ENCODE measurements at places on chromosomes 12 and 14.

DNA sequence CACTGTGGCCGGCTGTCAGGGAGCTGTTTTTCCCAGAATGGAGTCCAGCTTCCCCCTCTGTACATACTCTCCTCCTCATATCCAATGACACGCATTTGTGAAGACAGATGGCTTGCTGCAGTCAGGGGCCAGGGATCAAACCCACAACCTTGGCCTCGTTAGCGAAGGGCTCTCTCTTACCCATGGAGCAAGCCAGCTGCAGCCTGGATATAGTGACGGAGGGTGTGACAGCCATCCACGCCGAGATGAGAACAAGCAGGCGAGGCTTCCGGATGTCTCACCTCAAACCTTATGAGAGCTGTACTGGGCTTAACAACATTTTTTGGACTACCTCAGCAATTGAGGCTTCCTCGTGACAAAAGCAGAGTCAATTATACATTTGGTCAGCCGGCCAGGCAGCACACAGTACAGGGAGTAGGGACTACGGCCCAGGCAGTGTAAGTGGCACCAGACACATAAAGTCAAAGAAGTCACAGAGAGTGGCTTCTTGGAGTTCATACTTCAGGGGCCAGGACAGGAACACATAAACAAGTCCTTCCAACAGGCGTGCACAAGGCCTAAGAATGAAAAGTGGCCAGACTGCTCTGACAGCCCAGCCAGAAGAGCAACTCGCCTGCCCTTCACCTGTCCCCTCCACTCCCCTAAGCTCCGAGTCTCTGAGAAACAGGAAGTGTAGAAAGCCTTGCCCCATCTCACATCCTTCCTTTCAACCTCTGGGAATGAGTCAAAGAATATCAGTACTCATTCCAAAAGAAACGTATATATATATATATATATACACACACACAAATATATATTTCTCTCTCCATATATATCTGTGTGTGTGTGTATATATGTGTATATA is 115.1 kb downstream of the TTC7B start:
- no peak for DNase-seq

GRCh38 chr12:107519906-107520859 is 165.4 kb upstream of the PWP1 start:
- no peak for DNase-seq

DNA sequence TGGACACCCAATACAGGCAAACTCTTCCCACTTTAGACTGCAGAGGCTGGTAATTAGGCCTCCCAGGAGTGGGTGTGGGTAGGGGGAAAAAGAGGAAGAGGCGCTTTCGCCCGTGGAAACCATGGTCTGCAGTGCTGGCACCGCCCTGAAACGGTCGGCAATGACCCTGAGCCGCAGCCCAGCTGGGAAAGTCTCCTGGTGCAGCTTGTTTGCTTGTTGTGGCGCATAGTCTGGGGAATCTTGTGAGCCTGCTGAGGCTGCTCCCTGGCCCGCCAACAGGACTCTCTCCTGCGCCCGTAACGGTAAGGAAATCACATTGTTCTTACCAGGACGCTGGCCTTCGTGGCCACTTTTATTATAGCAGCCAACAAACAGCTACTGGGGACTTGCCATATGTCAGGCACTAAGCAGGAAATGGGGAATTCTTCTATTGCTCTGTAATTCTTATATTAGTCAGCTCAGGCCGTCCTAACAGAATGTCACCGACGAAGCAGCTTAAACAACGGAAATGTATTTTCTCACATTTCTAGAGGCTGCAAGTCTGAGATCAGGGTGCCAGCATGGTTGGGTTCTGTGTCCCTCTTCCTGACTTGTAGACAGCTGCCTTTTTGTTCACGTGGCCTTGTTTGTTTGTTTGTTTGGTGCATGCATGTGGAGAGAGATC is 52.5 kb upstream of the RIN3 start:
- DNase-seq = peak; percentile 90

GRCh38 chr12:92036061-92036620 is 109.5 kb downstream of the BTG1 start:
- no peak for DNase-seq

- DNase-seq = no peak
These were observed 25.4 kb downstream of the CCDC62 start for GRCh38 chr12:122799641-122800243.

GRCh38 chr14:87990682-87991081 is 2.3 kb downstream of the GALC start:
- no peak for DNase-seq

DNA sequence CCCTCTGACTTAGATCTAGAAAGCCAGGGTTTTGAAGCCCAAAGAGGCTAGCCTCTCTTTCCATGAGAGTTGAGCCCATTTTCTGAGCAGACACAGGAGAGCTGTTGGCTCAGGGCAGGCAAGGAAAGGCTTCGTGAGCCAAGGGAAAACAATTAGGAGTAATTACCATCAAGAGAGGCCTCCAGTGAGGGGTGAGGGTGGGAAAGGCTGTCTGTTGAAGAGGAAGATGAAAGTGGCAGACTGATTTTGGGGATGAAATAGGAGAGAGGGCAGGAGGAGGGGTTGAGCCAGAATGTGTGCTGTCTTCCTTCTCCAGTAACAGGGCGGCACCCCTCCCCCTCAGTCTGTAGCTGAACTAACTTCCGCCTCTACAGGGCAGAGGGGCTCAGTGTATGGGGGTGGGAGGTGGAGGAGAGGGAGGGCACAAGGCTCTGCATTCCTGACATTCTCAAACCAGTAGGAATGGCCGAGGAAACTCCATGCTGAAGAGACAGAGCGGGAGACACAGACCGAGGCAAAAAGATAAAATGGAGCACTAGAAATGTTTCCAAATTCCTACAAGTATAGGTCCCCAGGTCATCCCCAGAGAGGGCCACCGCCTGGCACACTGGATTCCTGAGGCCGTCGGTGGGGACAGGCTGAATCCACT is 33.1 kb upstream of the COL2A1 start:
- peak; percentile 68 for DNase-seq

- DNase-seq = peak; percentile 62
These were observed 574 bp downstream of the WNK1 start for GRCh38 chr12:752695-753610.

DNA sequence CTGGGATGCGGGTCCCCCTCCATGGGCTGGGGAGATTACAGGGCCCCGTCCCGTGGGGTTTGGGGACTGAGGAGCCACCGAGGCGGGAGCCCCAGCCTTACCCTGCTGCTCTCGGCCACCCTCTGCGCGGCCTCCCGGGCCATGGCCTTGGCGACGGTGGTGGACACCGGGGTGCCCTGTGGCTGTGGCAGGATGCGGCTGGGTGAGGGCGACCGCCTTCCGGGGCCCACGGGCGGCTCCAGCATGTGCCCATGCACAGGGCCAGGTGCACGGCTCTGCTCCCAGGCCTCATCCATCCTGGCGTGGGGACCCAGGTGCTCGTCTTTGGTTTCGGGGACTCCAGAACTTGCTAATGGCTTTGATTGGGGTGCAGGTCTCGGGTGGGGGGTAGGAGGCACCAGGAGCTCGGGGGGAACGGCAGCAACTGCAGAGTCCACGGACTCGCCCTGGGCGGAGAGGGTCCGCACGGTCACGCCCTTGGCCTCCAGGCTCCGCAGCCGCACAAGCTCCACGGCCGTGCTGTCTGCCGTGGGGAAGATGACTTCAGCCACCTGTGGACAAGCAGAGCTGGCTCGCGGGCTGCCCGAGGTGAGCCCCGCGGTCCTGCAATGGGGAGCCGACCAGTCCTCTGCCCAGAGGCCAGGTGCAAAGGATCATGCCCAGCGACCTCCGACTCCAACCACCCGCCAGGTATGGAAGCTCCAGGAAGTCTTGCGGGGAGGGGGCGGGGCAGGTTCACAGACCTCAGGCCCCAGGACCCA is 99.2 kb downstream of the PIWIL1 start:
- DNase-seq = no peak

DNA sequence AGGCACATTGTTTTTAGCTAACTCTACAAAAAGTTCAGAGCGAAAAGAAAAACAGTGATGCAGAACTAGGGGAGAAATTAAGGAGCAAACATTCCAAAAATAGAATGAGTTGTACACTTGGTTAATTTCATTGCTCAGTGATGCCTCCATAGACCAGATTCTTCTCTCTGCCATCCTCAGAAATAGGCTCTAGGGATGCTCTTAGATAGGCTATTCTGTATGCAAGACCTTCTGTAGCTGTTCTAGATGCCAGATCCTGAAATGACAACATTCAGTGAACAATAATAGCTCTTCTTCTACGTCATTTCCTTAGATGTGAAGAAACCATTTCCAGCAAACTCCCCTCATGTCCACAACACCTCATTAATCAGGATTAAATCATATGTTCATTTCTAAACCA is 466.3 kb downstream of the DIO2 start:
- DNase-seq = peak; percentile 15

- no peak for DNase-seq
These were observed 123.1 kb downstream of the ZNF664 start for GRCh38 chr12:124096109-124096508.

- peak; percentile 21 for DNase-seq
These were observed 6.5 kb downstream of the TPH2 start for GRCh38 chr12:71945121-71945520.

GRCh38 chr12:12626471-12626870 is 14.8 kb downstream of the CREBL2 start:
- no peak for DNase-seq

- DNase-seq = no peak
These were observed 24.5 kb upstream of the COL2A1 start for GRCh38 chr12:48028541-48029431.

- no peak for DNase-seq
These were observed 107.9 kb downstream of the MYRFL start for GRCh38 chr12:69932676-69933552.

DNA sequence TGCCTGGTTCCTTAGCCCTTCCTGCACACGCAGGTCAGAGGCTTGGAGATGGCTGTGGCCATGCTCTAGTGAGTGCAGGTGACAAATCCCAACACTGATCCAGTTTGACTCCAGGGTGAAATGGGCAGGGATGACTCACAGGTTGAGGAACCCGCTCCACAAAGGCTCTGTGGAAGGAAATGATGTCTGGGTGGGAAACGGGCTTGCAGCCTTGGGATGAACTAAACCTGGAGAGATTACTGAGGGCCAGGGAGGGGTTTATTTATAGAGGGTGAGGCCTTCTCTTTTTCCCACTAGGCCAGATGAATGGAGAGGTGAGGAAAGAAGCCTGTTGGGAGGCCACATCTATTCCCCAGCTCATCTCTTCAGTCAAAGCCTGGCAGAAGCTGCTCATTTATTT is 29.3 kb upstream of the EMP1 start:
- peak; percentile 49 for DNase-seq

- peak; percentile 35 for DNase-seq
These were observed 200.7 kb downstream of the SLC2A13 start for GRCh38 chr12:39905152-39905551.

DNA sequence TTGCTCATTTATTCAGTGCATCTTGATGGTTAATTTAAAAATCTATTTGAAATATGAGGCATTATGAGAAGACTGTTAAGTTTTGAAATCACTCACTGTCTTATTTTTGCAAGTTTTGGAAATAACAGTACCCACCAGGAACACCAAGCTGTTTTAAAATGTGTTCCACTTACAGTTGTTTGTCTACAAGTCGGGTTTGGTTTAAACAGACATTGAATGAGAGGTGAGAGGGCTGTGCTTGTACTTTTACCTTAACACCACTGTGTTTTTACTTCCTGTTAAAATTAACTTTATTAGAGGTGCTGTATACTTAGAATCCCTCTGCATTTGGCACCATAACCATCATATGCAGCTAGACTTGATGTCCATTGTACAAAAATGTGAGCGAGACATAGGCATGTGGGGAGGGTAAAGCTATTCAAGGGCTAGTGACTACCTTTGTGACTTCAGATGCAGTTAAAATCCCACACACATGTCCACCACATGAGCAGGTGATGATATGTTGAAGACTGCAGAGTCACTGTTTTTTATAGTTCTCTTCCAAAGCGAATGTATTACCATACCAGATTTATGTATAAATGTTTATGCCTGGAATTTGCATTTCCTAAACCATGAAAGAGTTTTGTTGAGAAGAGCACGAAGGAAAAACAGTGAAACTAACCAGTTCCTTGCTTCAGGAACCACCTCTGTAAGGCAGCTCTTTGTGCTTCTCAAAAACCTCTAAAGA is 12.9 kb downstream of the ELK3 start:
- DNase-seq = no peak

GRCh38 chr12:92143686-92144630 is 1.7 kb downstream of the BTG1 start:
- peak; percentile 98 for DNase-seq

- DNase-seq = no peak
These were observed 43.7 kb downstream of the HELB start for GRCh38 chr12:66345956-66346355.

- no peak for DNase-seq
These were observed 213.5 kb downstream of the BCL11B start for GRCh38 chr14:99058542-99058941.

DNA sequence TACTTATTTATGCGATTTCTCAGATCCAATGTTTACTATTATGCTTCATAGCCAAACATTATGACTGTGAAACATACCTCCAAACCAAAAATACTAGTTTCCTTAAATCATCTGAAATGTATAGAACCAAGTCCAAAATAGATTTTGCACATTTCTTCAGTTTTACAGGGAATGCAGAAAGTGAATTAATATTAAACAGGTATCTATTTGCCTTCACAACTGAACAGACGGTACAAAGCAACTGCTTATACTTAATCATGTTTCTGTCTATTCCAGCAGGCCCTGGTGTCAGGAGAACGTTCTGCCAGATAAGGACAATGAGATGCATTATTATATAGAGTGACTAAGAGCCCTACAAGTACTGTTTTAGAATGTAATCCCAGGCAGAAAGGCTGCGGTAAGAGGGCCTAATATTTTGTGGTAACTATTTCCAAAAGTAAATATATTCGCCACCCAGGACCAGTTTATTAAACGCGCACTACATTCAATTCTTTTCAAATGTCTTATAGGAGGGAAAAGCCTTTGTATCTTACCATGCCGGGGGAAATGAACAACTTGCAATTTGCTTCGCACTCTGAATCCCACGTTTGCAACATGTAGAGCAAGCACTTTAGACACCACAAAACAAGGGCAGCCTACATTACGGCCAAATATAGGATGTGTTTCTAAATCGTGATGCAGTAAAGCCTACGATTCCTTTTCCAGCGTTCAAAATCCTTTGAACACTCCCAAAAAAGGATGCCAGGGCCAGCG is 1.5 kb downstream of the CORO1C start:
- peak; percentile 61 for DNase-seq

GRCh38 chr14:50820786-50821509 is 10.0 kb downstream of the NIN start:
- no peak for DNase-seq

DNA sequence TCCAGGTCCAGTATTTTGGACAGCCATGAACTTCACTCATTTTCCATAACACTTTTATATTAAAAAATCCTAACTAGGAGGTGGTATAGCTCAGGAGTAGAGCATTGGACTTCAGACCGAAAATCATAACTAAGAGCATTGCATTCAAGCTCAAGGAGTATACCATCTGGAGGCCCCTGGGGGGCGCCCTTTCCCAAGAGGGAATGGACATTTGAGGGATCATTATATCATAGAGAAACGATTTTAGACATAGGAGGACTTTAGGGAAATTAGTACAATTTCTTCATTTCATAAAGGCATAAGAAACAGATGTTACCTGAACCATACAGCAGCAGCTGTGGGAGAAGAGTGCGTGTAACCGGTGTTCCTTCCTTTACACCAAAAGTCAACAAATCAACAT is 5.2 kb upstream of the ATG14 start:
- DNase-seq = peak; percentile 18
